ENCODE measurements at places on chromosomes 1 and 21.

GRCh38 chr1:90936061-90936460 lies 85.8 kb downstream of the ZNF644 start:
- DNase-seq, result no peak

- DNase-seq, result no peak
Measured at GRCh38 chr1:92502247-92502646, 15.5 kb upstream of the GFI1 start.

GRCh38 chr1:69163241-69163640 lies 404.5 kb upstream of the LRRC7 start:
- DNase-seq, result no peak

- no peak for DNase-seq
Measured at GRCh38 chr1:106178791-106179190, 877.7 kb upstream of the PRMT6 start.

DNA sequence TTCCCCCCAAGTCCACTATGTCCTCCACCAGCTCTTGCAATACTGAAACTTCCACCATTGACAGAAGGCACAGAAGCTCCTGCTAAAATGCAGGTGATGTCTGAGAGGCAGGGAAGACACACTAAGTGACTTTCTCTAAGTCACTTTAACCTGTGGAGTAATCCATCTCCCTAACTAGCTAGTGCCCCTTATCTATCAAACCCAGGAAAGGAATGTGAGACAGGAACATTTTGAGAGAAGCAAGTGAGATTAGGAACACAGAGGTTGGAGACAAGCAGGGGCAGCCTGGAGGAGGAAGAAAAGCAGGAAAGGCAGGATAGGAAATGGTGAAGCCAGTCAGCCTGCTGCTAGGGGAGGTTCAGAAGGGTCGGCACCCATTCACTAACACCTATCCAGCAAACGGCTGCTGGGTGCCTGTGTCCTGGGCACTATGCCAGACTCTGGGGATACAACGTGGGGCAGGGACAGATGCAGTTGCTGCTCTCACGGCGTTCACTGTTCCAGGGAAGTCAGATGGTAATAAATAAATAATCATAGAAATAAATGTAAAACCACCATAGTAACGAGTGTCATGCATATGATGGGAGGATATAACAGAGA lies 7.0 kb downstream of the GPA33 start:
- no peak for DNase-seq

DNA sequence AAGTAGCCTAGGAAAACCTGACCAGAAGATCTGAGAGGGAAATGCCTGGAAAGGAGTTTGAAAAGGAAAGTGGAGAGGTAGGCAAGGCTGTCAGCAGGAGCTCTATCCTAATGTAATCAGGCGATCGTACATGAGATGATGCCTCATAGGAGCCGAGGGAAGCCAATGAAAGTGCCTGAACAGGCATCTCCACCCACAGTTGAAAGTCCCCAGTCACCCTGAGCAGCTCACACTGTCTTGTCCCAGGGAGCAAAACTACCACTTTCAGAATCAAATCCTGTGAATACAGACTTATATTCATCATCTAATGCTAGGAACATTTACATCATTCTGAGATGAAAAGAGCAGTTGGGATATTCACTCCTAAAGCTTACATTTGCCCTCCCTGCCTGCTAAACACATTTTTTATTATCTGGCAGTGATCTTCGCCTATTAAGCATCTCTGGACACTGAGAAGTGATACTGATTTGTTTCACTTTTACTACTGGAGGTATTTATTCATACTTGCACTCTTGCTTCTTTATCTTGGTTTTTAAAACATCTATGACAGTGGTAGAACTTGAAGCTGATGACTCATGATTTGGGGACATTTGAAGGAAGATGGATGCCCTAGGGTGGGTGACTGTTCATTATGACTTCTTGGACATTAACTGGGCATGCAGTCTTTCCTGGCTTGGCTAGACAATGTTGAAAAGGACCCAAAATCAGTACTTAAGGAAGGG lies 221.6 kb downstream of the SEC16B start:
- DNase-seq, result no peak

DNA sequence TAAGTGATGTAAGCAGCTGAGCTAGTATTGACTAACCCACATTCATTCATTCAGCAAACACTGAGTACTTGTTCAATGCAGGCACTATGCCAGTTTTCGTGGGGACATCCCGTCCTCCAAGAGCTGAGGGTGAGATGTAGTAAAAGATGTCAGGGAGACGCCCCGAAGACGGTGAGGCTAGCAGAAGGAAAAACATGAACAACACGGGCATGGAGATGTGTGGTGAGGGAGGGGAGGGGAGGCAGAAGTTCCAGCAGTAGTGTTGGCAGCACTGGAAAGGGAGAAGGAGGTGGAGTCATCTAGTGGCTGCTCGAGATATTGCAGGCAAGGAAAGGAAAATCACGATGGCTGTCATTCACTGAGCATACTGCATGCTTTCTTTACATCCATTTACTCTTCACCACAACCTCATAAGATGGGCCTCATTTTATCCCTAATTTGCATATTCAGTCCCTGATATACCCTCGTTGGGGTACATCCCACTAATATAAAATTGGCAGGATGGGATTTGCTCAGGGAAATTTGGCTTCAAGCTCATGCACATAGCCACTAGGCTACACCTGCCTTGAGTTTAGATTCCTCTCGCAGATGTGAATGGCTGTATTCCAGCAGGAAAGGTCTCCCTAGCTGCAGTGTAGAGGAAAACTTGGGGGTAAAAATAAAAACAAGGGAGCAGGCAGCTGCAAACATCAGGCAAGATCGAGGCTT lies 14.5 kb downstream of the PDZK1IP1 start:
- peak; percentile 41 for DNase-seq

DNA sequence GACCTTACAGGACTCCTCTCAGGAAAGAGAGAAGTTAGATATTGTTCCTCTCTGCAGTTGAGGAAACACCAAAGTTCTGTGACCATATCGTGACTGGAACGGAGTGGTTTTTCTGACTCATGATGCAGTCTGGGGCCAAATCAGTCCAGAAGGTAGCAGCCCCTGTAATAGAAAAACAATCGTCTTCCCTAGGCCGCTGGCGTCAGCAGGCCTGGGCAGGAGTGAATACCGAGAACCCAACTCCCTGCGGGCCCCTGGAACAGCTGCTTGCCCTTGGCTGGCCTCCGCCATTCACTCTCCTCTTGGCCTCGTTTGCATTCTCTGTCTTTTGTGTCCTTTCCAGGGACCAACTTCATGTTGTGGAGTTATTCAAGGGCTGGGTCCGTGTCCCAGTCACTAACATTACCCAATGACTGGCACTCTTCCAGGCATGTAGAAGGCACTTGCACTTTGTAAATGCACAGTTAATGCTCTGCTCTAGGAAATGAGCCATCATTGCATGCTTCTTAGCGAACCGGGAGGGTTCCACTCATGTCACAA lies 10.9 kb upstream of the CD101 start:
- no peak for DNase-seq

DNA sequence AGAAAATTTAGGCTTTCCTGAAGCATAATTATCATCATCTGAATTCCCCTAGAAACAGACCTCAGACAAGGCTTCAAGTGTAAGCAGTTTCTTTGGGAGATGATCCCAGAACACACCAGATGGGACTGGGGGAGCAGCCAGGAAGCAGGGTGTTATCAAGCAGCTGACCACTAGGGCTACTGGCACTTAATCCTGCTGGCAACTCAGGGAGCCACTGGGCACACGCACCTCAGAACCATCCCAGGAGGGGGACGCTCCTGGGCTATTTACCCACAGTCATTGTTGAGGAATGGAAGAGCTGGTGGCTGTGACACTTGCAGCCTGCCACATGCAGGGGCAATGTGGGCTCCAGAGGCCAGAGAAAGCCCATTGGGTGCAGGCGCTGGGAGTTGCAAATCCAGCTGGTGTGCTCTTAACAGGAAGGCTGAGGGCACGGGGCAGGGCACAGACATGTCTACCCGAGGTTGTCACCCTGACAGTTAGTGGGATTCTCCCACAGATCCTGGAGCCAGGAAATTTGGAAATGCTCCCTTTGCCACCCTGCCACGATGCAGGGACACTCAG lies 15.1 kb upstream of the IL22RA1 start:
- no peak for DNase-seq

- DNase-seq, result peak; percentile 46
Measured at GRCh38 chr1:7218210-7218832, 433.1 kb downstream of the CAMTA1 start.

DNA sequence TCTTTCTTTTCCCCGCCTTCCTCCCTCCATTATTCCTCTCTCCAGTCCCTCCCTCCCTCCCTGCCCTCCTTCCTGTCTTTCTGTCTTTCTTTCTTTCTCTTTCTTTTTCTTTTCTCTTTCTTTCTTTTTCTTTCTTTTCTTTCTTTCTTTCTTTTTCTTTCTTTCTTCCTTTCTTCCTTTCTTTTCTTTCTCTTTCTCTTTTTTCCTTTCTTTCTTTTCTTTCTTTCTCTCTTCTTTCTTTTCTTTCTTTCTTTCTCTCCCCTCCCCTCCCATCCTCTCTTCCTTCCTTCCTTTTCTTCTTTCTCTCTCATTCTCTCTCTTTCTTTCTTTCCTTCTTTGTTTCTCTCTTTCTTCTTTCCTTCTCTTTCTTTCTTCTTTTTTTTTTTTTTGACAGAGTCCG lies 402.2 kb upstream of the PLXNA2 start:
- no peak for DNase-seq

DNA sequence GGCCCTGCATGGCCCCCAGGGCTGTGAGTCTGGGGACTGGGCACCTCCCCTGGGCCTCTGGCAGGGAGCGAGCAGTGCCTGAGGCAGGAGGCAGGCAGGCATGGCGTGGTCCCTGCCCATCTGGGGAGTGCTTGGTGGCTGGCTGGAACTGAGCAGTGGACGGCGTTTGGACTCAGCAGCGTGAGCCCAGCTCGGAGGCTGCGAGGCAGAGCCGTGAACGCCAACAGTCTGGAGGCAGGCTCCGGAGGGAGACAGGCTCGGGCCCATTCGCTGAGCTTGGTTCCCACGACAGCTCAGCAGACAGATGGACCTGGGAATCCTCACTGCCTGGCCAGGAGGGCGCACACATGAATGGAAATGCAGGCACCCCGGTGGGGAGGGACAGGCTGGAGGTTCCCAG lies 160.7 kb upstream of the POU3F1 start:
- DNase-seq, result no peak

- DNase-seq, result no peak
Measured at GRCh38 chr1:158799689-158800088, 18.7 kb upstream of the OR6N2 start.

DNA sequence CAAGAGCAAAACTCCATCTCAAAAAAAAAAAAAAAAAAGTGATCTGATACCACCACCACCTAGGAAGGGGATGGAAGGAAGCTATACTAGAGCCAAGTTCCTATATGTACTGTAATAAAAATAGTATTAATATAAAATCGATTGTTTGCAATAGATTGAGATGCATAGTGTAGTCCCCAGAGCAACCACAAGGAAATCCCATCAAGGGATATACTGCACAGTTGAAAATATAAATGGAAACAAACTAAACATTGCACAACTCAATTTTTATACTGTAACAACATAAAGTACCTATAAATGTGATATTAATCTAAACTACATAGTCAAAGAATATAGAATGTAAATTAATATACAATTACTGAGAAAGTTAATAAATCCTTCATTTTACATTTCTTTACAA lies 20.9 kb upstream of the PSMG1 start:
- no peak for DNase-seq

DNA sequence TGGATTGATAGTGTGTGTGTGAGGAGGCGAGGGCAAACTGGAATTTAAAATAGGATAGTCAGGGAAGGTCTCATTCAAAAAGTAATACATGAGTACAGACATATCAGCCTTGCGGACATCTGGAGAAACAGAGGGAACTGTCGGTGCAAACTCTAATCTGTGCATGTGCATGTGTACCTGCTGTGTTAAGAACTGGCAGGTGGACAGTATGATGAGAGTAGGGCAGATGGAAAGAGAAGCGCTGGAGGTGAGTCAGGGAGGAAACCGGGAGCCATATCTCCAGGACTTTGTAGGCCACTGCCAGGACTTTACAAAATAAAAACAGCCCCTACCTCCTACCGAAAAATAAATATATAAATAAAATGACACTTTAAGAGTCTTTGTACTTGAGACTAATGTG lies 31.3 kb upstream of the MYBPHL start:
- no peak for DNase-seq

DNA sequence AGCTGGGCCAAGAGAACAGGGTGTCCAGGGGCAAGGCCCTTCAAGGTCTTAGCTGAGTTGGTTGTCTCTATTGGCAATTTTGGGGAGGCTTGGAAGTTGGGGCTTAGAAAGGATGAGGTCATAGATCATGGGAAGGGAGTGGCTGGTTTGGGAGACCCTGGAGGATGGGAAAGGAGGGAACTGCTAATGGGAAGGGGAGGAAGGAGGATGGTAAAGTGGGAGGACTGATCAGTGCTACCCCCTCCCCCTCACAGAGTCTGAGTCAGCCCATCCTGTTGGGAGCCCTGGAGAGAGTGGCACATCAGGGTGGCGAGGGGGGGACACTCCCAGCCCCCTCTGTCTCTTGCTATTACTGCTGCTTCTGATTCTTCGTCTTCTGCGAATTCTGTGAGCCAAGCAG lies 5.1 kb downstream of the EFNA4 start:
- no peak for DNase-seq

DNA sequence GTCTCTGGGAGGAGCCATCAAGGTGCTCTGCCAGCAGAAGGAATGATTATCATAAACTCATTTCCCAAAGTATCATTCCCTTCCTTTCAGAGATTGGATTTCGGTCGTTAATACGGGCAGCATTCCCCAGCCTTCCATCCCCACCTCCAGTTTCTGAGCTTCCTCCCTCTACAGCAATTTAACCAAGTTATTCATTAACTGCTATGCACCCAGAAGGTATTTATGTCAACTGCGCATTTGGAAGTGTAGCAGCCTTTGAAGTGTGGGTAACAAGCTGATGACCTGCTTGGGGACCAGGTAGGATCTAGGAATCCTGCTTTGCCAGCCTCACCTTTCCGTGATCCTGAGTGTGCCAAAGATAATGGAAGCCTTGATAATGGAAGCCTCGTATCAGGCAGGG lies 172.4 kb upstream of the IGSF21 start:
- no peak for DNase-seq

DNA sequence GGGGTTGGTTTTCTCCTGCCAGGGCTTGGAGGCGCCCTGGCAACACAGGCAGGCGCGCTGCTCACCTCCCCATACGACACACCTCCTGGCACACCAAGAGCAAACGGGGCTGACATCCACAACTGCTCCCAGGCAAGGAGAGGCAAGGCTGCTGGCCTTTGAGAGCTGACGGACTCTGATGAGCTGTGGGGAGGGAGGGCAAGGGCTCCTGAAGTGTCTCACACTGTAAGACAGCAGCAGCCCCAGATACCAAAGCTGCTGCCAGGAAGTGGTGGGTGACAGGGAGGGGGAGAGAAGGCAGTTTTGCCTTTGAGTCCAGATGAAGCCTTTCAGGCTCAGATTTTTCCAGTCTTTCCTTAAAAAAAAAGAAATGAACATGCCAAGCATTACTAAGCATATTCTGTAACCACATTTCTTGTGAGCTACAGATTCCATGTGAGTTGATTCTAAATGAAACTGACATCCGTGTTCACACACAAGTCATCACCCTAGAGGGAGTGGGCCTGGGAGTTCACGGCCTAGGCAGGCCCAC lies 24.3 kb downstream of the PGBD5 start:
- no peak for DNase-seq

Measured in NCI-H460 (cell line).